ENCODE measurements at places on chromosomes 7 and 10.

DNA sequence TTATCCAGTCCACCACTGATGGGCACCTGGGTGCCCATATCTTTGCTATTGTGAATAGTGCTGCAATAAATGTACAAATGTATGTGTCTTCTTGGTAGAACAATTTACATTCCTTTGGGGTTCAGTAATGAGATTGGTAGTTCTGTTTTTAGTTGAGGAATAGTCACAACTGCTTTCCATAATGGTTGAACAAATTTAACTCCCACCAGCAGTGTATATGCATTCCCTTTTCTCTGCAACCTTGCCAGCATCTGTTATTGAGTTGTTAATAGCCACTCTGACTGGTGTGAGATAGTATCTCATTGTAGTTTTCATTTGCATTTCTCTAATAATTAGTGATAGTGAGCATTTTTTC lies 27.8 kb downstream of the COA1 start:
- DNase-seq, result no peak

- no peak for DNase-seq
Observed at GRCh38 chr10:2920637-2921036, 146.7 kb upstream of the PFKP start.

DNA sequence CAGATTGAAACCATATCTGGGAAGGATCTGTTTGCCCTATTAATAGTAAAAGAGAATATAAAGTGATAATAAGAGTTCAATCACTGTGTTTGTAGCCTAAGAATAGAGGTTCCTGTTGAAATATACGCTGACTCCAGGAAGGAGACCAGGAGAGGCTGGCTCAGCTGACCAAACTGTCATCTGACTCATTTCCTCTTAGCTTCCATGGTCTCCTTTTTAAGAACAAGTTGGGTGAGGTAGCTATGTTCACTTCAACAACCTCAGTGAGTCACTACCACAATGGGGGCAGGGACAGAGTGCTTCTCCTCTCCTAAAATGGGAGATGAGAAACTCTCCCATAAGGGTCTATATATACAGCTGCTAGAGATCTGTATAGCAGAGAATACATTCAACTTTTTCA lies 543.3 kb downstream of the CALN1 start:
- no peak for DNase-seq

DNA sequence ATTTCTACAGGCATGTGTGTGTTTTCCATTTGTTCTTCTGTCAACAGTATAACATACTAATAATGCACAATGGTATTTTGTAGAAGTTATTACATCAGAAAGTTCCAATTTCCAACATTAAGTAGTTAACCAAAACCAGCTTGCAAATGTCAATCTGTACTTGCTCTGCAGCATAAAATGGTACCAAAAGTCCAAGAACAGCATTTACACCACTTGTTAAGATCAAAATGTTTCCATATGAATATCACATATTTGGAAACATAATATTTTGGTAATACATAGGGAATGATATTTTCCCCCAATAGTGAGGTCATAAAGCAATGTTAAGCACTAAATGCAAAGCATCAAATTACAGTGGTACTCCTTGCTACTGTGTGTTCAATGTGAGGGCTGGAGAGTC lies 162.1 kb downstream of the ZNF438 start:
- DNase-seq, result no peak

DNA sequence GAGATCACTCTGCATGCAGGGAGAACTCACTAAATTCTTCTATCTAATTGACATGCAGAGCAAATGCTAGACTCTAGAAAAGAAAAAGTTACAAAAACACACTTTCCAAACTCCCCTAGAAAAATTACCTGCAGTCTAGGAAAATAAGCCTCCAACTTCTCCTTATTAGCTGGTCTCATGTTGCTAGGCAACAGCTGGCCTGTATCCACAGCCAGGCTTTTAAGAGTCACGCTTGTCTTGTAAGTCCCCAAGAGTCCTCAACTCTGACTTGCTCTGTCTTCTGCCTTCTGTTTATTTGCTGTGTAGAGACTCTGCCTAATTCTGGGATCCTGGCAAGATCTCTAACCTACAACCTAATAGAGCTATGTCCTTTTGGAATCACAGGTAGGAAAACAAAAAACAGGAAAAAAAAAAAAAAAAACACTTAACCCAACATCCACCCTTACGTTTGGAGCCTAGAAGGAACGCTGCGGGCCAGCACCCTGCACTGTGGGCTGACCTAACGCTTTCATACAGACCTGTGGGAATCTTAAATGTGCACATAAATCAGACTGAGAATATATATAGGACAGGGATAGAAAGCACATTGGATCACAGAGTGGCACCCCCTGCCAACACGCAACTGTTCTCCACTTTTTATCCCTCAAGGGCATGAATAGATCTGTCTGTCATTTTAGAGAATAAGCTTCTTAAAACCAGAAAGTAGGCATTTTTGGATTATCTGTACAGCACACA lies 117.0 kb upstream of the PTPRZ1 start:
- DNase-seq, result peak; percentile 79

DNA sequence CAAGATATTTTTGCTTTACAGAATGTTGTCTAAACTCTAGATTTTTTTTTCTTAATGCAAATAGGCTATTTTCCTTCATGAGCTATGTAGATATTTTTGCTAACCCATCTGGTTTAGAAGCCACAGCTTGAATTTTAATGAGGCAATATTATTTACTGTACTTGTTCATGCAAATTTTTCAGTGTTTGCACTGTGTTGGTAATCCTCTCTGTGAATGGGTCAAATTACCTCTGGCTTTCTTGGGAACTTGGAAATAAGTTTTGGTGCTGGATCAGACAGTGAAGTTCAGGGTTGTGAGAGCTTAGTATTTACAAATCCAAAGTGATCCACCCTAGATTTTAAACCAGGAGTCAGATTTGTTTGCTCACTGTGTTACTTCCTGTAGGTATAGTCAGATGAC lies 686.9 kb downstream of the NXPH1 start:
- no peak for DNase-seq

GRCh38 chr10:77463499-77463898 lies 174.1 kb downstream of the KCNMA1 start:
- no peak for DNase-seq

GRCh38 chr7:137073571-137074325 lies 205.3 kb downstream of the CHRM2 start:
- DNase-seq, result no peak

DNA sequence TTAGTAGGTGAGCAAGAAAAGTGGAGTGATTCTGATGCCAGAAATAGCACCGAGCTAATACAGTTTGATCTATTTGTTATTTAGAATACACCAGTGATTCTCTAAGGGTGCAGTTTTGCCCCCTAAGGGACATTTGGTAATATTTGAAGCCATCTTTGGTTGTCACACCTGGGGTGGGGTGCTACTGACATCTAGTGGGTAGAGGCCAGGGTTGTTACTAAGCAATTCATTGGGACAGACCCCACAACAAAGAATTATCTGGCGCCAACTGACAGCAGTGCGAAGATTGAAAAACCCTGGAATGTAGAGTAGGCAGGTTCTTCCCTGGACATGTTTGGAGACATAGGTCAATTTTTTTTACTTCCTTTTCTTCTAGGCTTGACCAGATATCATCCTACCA lies 14.6 kb downstream of the PALS2 start:
- DNase-seq, result peak; percentile 70

DNA sequence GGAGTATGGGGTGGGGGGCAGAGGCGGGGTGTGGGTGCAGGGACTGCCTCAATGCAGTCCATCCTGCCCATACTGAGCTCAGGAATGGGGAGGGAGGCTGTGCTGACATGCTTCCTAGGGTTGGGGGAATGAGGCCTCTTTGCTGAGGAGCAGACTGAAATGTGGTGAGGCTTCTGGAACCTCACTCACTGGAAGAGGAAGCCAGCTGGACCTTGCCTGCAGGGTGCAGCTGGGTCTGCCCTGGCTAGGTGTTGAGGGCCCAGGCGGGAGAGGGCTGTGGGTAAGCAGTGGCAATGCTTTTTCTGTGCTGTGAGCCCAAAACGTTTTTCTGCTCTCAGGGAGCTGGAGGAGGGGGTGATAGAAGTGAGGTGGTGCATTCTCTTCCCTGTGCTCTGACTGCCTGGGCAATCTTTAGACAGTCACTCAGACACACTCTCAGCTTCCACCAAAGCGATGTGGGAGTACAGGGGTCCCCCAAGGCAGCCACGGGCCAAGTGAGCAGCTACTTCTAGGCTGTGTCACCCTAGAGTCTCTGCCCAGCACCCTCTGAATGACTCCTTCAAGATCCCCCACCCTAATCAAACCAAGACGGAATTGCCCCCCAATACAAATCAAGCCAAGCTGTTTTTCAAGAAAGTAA lies 41.1 kb upstream of the BMPR1A start:
- no peak for DNase-seq

GRCh38 chr7:131683536-131684125 lies 127.2 kb upstream of the PODXL start:
- DNase-seq, result no peak

GRCh38 chr10:121048749-121049148 lies 197.6 kb downstream of the WDR11 start:
- no peak for DNase-seq

DNA sequence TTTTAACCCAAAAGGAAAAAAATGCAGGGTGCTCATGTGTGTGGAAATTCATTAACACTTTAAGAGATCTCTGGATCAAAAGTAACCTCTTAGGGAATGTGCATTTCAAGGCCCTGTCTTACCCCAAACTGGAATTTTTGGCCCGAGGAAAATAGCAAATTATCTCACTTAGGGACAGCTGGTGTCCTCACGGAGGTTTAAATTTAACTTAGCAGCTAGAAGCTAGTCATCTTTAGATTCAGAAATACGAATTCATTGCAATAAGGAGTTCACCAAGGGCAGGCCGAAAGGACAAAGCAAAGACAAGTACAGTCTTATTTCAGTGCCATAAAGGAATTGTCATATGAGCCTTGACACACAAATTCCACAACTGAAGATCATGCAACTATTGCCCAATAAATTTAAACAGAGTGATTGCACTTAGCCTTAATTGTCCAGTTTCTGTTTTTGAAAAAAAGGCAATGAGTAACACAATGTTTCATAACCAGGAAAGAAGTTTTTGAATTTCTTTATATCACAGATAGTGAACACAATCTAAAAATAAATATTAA lies 22.4 kb upstream of the SEMA3C start:
- no peak for DNase-seq

- DNase-seq, result no peak
Observed at GRCh38 chr7:33539198-33539597, 366.1 kb upstream of the BMPER start.

GRCh38 chr10:19654576-19654975 lies 161.7 kb upstream of the PLXDC2 start:
- DNase-seq, result no peak

- DNase-seq, result peak; percentile 79
Observed at GRCh38 chr10:7855205-7855604, 36.9 kb downstream of the TAF3 start.

DNA sequence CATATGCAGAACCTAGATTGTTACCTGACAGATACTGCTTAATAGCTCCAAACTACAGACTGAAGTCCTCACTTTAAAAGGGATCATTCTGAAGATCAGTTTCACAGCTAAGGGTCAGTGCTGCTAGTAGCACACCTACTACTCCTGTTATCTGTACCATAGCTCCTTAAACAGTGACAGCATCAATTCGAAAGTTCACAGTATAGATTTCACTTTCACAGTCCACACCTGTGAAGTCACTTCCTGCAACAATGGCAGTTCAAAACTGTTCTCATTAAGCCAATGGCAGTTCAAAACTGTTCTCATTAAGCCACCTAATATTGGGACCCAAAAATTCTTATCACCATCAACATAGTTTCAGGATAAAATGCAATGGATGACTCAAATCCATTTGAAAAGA lies 10.7 kb upstream of the FHIP2A start:
- no peak for DNase-seq

- DNase-seq, result no peak
Observed at GRCh38 chr7:27088002-27088922, 7.5 kb downstream of the HOXA1 start.

GRCh38 chr10:70053218-70053840 lies 683 bp downstream of the MACROH2A2 start:
- peak; percentile 58 for DNase-seq

GRCh38 chr7:149414745-149415390 lies 46.0 kb downstream of the ZNF777 start:
- peak; percentile 88 for DNase-seq

DNA sequence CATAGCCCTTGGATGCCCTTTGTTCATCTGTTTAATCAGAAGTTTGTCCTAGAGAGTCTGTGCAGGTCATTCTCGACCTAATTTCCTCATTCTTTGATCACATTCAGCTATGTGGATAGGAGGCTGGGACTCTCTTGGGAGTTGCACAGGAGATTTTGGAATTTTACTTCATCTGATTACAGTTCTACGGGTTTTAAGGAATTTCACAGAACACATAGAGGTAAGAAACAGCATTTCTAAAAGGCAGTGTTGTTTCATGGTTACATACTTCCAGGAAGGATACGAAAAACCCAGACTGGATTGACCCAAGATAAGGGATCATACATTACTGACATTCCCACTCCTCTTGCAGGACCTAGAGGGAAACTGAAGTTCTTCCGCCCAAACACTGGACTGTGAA lies 45.9 kb downstream of the GATA3 start:
- no peak for DNase-seq

- DNase-seq, result no peak
Observed at GRCh38 chr7:74344132-74344496, 54.9 kb downstream of the CLIP2 start.

DNA sequence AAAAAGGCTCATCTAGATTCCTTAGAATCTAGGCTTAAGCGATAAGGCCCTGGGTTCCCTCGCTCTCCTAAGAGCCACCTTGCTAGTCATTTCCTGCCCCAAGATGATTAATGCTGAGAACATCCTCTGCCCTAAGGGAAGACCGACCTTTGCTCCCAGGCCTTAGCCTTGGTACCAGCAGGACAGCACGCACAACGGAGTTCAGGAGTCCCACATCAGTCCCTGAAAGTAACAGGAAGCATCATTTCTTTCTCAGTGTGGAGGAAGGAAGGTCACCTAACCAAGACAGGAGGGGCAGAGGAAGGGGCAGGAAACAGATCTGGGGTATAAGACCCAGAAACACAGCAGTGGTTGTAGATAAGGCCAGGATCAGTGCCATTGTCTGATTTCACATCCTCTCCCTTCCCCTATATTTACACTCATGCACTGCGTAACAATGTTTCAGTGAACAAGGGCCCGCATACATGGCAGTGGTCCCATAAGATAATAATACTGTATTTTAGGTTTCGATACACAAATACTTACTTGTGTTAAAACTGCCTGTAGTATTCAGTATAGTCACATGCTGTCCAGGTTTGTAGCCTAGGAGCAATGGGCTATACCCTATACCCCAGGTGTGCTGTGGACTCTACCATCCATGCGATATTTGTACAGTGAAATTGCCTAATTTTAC lies 8.1 kb upstream of the FAM107B start:
- DNase-seq, result no peak

GRCh38 chr10:81978238-81978637 lies 103.2 kb downstream of the NRG3 start:
- DNase-seq, result peak; percentile 78

DNA sequence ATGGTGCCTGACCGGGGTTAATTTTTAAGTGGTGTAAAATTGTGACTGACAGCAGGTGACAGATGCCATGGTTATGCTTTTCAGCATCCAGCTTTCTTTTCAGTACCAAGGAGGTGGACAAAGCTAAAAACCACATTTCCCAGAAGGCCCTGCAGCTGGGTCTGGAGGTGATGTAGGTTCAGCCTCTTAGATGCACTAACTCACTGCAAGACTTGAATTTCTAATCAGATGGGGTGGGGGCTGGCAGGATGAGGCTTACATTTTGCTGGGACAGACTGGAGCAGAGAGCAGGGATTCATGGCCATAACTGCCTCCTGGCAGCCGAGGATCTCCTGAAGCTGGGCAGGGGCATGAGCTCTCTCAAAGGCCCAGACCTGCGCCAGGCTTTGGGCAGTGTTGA lies 52.4 kb downstream of the PDIA4 start:
- DNase-seq, result no peak

GRCh38 chr7:5525271-5526099 lies 101.9 kb upstream of the TNRC18 start:
- DNase-seq, result peak; percentile 25
